Skeletal muscle cell (primary cell): ENCODE measurements at places on chromosomes 11 and 22.
A peak's percentile ranks its signal among the peaks of the same experiment; 100 is the strongest.

DNA sequence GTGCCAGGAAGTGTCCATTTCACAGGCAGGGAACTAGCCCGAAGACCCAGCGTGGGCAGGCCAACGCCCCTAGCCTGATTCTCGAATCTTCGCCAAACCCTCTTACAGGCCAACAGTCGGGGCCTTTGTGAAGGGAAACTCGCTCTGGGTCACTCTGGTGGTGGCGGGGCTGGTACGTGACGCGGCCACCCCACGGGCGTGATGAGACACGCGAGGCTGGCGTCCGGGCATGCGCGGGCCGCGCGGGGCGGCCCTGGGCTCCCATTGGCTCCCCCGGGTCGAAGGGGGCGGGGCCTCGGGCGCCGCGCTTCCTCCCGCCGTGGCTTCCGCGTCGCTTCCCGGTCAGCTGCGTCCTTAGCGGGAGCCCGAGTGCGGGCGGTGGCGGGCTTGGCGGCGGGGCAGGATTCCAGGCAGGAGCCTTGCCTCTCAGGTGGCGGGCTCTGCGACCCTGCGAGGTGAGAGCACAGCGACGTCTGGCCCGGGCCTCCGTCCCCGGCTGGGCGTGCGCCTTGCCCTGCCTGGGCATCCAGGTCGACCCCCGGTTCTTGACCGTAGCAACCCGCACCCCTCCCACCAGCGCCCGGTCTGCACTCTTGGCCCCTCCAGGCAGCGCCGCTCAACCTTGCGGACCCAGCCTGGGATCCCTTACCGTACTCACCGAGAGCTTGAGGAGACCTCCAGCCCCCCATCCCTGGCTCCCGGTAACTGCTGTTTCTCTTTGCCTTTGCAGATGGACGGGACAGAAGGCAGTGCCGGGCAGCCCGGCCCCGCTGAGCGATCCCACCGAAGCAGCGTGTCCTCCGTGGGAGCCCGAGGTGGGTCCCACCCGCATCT lies at the start of gene FRMD8:
FRMD8 (plus strand) TSS at position 331 of the 834 bp plus-strand sequence; CDS start at position 731, 400 bp downstream.
- DNase-seq, result no peak

DNA sequence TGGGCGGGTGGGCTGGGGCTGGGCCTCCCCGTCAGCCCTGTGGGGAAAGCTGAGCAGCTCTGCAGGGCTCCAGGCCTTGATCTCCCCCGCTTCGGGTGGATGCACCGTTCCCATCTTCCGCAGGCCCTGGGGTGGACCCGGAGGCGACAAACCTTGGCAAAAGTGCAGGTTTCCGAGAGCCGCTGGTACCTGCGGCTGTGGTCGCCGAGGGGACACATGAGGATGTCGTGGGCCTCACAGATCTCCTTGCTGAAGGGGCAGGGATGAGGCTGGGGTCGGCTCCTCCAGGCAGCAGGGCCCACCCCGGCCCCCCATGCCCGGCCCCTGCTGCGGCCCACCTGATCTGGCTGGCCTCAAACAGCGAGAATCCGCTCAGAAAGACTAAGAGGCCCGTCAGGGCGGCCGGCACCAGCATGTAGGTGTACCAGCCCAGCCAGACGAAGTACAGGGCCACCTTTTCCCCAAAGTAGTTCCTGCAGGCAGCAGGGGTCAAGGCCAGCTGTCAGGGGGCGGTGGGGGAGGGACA lies 11.8 kb downstream of the ANO9 start:
- DNase-seq, result no peak

- peak; percentile 87 for DNase-seq
Observed at GRCh38 chr11:96389720-96390487, at the start of the genes CCDC82 and JRKL. Gene CCDC82 (minus strand): TSS chr11:96389912. CDS start chr11:96384747, 5,165 bp downstream. Gene JRKL (plus strand): TSS chr11:96390013. CDS start chr11:96390650, 637 bp downstream.

DNA sequence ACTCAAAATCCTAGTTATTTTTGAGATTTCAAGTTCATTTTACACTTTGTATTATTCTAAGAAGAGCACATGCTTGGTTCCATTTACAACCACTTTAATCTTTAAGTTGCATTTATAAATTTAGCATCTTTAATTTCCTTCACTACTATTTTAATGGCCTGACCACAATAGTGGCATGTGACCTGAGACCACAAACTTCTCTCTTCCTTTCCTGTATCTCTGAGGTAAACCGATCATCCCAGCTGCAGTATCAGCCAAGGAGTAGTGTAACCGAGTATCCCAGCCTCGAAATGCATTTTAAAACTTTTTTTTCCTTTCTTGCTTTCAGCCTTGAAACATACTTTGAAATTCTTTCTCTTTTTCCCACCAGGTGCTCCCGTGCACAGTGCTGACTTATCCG lies 28.7 kb upstream of the CBX6 start:
- no peak for DNase-seq

GRCh38 chr11:66987924-66988637 lies 13.0 kb downstream of the C11orf86 start:
- no peak for DNase-seq

DNA sequence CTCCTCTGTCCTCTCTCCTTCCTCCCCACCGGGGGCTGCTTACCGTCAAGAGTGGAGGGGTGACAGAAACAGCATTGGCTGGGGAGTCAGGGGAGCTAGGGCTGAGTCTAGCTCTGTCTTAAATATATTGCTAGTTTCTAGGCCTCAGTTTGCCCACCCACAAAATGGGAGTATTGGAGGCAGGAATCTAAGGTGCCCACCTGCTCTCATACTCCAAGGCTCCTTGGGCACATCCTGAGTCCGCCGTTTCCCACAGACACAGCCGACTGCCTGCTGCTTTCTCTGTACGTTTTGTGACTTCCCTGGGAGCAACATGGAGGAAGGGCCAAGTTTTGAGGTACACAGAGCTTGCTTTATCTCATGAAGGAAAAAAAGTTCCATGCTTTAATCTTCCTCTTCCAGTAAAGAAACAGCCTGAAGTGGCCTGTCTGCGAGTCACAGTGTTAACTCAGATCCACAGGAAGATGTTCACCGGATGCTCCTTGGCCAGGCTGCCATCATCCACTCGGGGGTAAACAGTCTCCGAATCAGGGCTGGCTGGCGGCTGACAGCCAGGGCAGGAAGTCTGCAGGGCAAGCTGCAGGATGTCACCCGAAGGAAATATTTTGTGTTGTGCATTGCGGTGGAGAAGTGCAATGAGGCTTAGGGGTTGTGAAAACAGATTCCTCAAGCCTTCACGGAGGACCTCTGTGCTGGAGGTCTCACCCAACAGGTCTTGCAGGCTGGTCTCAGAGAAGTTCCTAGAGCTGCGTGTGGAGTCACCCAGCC lies 11.0 kb upstream of the CERK start:
- no peak for DNase-seq

DNA sequence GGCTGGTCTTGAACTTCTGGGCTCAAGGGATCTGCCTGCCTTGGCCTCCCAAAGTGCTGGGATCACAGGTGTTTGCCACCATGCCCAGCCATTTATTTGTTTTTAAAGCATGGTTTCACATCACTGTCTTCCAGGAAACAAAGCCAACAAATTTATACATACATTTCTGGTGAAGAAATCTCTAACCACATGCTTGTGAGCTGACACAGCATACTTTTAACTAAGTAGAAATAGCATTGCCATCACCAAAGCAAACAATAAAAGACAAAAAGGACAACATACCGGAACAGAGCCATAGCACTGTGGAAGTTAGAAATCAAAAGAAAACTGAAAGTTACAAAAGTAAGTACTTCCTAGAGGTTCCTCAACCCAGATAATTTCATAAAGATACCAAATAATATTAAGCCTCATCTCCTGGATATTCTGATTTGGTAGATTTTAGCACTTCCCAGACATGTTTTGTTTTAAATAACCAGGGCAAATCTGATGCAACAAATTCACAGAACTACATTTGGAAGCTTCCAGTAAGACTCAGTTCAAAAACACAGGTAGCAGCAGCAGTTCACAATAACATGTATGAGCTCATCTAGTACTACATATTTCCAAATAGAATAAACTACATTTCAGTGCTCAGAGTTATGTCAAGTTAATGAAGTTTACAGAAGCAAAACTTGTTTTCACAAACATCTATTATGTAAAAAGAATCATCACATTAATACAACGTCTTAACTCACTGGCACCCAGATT lies 70.6 kb downstream of the RRAS2 start:
- DNase-seq, result no peak

DNA sequence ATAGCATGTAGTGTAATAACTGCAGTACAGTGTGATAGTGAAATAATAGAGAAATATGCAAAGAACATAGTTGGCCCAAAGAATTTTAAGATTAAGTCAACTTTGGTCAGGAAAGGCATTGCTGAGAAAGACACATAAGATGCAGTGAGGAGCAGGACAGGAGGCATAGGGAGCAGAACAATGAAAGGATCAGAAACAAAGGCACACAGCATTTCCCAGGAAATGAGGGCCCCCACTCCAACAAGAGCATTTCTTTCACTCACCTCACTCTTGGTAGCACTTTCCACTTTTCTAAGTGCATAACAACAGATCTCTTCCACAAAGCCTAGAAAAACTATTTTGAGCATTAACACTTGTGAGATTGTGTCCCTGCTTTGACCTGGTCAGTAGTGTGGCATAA lies 238.4 kb upstream of the FAT3 start:
- DNase-seq, result no peak
